NCI-H82 (cell line): ENCODE measurements at places on chromosomes 5 and 9.

- no peak for DNase-seq
These were observed 1.4 kb upstream of the ETF1 start for GRCh38 chr5:138544181-138545134.

DNA sequence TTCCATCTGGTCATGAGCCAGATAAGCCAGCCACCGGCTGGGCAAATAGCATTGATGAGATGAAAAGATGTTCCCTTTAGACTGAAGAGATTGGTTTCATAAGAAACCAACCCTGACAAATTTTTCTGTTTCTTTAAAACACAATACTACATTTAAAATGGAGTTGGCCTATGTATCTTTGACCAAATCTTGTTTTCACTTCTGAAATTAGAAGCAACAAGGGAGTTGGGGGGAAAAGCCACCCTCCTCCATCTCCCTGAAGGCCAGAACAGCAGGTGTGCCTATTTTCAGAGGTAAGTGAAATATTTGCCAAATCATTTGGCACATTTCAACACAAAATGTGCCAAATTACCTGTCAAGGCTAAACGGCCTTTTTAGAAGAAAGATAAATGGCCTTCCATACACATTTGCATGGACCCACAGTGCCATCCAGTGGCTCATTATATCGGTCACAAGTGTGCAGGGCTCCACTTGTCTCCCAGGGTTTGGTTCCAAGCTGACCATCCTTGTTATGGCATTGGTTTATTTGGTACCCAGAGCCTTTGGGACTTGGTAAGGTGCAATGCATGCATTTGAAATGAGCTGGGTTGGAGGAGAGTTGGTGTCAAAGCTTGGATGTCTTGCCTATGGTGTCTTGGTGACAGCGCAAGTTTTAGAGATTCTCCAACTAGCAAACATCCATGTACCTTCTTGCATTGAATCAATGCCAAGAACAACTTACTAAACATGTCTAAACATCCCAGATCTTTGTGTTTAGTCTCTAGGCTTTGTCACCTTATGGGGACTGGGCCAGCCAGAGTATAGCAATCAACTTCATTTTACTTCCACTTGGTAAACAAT is 372.0 kb upstream of the KIF2A start:
- peak; percentile 65 for DNase-seq

DNA sequence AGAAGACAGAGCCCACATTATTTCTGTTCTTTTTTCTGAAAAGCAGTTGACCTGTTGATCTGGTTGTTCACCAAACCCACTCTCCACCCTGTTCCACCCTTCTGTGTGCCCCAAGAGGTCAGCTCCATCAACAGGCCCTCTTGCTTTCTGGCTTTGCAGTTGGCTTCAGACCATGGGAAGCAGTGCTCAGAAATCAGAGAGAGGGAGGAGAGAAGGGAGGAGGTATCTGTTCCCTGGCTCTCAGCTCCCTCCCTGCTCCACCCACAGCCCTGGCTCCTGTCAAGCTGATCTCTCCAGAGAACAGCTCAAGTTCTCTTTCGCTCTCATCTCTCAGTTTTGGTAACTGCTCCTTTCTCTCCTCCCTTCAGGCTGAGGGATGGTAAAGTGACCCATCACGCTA is 144.2 kb upstream of the RAI14 start:
- DNase-seq, result no peak

GRCh38 chr9:77013932-77014596 is 5.4 kb upstream of the FOXB2 start:
- DNase-seq, result no peak

- peak; percentile 19 for DNase-seq
These were observed 282.1 kb downstream of the CRB2 start for GRCh38 chr9:123637945-123638634.

GRCh38 chr5:43227655-43228054 is 35.6 kb downstream of the NIM1K start:
- peak; percentile 9 for DNase-seq
